CD4-positive, alpha-beta T cell treated with Interleukin-6 at 100 ng/mL for 8 hours (primary cell): ENCODE measurements at places on chromosomes 1 and 21.

DNA sequence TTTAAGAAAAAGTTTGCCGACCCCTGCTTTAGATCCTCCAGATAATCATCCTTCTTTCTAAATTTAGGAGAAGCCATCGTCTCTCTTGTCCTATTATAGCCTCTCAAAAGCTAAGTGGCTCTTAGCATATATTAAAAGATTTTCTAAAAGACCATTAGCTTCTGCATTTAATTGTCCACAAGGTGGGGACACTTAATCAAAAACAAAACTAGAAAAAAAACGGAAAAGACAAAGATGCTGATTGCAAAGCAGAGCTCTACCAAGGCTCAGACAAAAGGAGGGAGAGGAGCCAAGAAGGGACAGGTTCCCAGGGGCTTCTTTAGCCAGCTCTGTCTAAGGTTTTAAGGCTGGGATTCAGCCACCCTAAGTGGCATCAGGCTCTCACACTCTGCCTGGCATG, 128.3 kb upstream of the HMGB4 start:
- DNase-seq = no peak

DNA sequence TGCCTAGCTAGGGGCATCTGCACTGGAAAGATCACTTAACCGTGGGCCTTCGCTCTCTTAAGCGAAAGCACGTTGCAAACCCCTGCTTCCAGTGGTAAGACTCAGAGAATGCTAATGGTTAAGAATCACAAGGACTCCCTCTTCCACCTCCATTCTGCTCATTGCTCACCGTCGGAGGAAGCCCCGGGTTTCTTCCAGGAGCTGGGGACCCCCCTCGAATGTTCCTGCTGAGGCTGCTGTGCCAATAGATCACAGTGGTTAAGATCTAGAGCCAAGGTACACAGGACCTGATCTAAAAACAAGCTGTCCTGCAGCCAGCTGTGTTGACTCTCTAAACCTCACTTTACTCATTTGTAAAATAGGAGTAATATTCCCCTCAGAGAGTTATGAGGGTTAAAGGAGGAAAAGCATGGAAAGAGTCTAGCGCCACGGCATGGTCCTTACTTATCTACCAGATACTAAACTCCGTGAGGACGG, 765 bp downstream of the VAMP3 start:
- DNase-seq = no peak

DNA sequence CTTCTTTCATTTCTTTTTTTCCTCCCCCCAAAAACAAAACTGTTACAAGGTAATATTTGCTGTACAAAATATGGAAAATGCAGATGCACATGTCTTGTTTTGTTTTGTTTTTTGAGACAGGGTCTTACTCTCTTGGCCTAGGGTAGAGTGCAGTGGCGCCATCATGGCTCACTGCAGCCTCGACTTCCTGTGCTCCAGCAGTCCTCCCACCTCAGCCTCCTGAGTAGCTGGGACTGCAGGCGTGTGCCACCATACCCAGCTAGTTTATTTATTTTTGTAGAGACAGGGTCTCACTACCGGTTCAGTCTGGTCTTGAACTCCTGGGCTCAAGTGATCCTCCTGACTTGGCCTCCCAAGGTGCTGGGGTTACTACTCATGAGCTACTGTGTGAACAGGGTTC, 15.5 kb downstream of the PRRC2C start:
- no peak for DNase-seq

DNA sequence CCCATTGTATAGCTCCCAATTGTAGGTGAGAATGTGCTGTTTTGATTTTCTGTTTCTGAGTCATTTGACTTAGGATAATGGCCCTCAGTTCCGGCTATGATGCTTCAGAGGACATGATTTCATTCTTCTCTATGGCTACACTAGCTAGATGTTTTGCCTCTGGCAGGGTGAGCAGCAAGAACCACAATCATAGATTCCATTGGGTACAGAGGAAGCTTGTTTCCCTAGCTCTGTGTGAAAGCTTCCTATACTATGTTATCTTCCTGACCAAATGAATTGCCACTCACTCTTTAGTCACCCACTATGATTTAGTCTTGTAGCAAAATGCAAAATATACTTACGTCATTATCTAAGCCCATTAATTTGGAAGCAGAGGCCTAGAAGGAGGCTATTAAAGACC, 616.3 kb downstream of the PLA2G4A start:
- no peak for DNase-seq

DNA sequence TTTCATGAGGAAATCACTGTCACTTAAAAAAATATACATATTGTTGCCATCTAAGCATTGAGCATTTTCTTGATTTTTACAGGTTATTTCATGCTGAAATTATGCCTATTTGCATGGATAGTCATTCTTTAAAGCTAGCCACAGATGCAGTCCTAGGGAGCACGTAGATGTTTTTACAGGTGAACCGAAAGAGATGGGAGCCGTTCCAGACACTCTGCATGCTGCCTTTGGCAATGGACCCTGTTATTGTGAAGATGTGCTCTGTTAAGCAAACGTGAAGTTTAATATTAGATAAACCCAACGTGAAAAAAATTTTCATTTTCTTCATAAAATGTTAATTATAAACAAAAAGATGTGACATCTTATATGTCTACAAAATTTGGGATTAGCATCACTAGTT, 7.1 kb downstream of the PROX1 start:
- no peak for DNase-seq

GRCh38 chr1:245375789-245376460, 221.1 kb downstream of the KIF26B start:
- no peak for DNase-seq

- no peak for DNase-seq
Measured at GRCh38 chr1:14061204-14061603, 361.2 kb downstream of the PRDM2 start.

- DNase-seq = no peak
Measured at GRCh38 chr1:177170756-177171535, at the start of gene BRINP2. Gene BRINP2, plus strand, starts transcription at chr1:177170958. Its CDS starts 58,919 bp downstream, at chr1:177229877.
